ENCODE measurements at places on chromosomes 7 and 10. TPM values are rescaled to one million over a fixed set of nuclear protein-coding genes. Genes with fewer than 3 reads are reported as not detected.

DNA sequence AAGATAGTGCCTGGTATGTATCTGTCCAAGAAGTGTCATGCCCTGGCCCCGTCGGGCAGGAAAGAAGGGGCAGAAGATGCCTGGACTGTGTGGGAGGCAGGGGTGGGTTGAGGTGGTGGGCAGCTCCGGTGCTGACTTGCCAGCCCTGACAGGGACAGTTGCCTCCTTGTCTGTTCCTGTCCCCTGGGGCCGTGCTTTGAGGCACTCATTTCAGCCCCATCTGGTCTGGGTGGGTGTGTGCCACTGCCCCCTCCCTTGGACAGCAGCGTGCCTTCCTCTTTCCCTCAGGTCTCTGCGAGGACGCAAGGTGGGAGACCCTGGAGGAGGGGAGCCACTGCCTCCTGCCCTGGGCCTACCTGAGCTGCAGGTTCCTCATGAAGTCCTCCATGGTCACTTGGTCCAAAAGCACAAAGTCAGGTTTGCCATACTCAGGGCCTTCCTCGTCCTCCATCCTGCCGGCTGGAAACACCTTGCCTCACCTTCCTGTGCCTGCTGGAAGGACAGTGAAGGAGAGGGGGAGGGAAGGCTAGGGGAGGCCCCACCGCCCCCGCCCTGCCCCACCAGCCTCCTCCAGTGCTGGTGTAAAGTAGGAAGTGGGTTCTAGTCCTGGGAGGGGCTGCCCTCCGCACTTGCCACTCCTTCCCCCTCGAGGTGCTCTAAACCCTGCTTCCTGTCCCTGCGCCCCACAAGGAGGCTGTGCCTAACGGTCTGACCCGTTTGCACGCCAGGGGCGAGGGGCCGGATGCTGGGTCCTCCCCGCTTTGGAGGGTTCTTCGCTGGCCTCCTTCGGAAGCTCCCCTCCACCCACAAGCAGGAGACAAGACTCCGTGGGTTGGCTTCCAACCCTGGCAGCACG is at the start of gene MYO1G:
Gene MYO1G, minus strand, starts transcription at position 505 of the 856 bp plus-strand sequence. Its CDS starts 54 bp downstream, at position 451.
- no peak within 1 kb of the TSS for H3K27ac ChIP-seq
- no peaks in the 10 kb centered on the region for H3K4me1 ChIP-seq
- no peaks in the 10 kb centered on the region for H3K27me3 ChIP-seq
- peak; percentile 36 for DNase-seq
- H3K4me3 ChIP-seq = no peak within 1 kb of the TSS
- H3K36me3 ChIP-seq = peaks cover under 1% of the 10 kb centered on the region

DNA sequence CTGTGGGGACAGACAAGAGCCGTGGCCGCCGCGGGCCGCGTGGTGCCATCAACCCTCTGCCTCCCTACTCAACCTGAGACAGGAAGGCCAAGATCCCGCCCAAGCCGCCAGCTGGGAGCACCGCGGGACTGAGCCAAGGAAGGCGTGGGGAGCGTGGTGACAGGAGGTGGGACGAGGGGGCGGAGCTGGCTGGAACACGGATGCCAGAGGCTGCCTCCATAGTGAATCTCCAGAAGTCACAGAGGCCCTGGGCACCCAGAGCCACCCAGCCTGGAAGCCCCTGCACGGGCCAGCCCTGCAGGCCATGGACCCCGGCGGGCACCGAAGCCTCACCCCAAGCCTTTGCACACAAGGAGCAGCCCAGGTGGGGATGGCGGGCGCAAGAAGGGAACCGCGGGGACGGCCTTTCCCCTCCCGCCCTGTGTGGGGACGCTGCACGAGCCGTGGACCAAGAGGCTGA is 18.1 kb upstream of the DPYSL4 start:
- no peaks in the 10 kb centered on the region for H3K27me3 ChIP-seq
- no peaks in the 10 kb centered on the region for H3K36me3 ChIP-seq
- H3K27ac ChIP-seq = no peak overlapping the region
- no peak overlapping the region for H3K4me3 ChIP-seq
- no peak for DNase-seq

GRCh38 chr7:88217675-88218428 is 2.0 kb downstream of the SRI start:
- H3K27ac ChIP-seq = no peak overlapping the region
- H3K4me1 ChIP-seq = peaks cover 2% of the 10 kb centered on the region
- H3K36me3 ChIP-seq = peaks cover 6% of the 10 kb centered on the region
- no peak for DNase-seq

GRCh38 chr10:11141571-11142091 is 124.0 kb downstream of the CELF2 start:
- H3K27me3 ChIP-seq = no peaks in the 10 kb centered on the region
- H3K36me3 ChIP-seq = no peaks in the 10 kb centered on the region
- DNase-seq = no peak

GRCh38 chr10:123019941-123020703 is 11.3 kb downstream of the ACADSB start:
- H3K27ac ChIP-seq = no peak overlapping the region
- no peak overlapping the region for H3K4me3 ChIP-seq
- no peaks in the 10 kb centered on the region for H3K36me3 ChIP-seq
- DNase-seq = no peak
- H3K4me1 ChIP-seq = no peaks in the 10 kb centered on the region
- H3K27me3 ChIP-seq = no peaks in the 10 kb centered on the region

DNA sequence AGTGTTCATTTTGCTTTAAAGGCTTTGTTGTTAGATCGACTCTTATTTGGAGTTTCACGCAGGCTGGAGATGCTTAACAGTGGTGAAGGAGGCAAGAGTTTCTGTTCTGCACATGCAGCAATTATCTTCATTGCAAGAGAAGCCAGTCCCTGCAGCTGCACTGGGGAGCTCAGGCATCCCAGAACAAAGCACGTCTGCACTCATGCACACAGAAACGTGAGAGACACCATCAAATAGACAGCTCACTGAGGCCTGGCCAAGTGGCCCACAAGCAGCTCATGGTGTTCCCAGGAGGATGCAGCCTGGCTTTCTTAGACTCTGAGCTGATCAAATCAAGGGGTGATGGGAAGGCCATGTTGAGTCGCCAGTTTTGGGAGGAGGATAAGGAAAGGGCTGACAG is 246.1 kb downstream of the CREB5 start:
- H3K27me3 ChIP-seq = no peaks in the 10 kb centered on the region
- no peak for DNase-seq
- H3K36me3 ChIP-seq = no peaks in the 10 kb centered on the region

DNA sequence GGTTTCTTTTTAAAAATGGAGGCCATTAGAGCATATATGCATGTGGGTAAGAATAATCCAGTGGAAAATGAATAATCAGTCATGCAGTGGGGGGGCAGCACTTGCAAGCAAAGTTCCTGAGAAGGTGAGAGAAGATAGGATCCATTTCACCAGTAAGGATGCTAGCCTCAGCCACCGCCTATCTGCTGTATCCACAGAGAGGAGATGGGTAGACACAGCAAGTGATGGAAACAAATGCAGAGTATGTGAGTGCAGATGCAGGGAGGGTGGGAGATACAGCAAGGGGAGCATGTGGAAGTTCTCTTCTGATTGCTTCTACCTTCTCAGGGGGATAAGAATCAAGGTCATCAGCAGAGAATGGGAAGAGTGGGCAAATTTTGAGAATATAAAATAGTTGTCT is 171.4 kb upstream of the PDE1C start:
- no peak overlapping the region for H3K4me3 ChIP-seq
- no peak for DNase-seq
- no peaks in the 10 kb centered on the region for H3K36me3 ChIP-seq
- H3K27ac ChIP-seq = no peak overlapping the region

DNA sequence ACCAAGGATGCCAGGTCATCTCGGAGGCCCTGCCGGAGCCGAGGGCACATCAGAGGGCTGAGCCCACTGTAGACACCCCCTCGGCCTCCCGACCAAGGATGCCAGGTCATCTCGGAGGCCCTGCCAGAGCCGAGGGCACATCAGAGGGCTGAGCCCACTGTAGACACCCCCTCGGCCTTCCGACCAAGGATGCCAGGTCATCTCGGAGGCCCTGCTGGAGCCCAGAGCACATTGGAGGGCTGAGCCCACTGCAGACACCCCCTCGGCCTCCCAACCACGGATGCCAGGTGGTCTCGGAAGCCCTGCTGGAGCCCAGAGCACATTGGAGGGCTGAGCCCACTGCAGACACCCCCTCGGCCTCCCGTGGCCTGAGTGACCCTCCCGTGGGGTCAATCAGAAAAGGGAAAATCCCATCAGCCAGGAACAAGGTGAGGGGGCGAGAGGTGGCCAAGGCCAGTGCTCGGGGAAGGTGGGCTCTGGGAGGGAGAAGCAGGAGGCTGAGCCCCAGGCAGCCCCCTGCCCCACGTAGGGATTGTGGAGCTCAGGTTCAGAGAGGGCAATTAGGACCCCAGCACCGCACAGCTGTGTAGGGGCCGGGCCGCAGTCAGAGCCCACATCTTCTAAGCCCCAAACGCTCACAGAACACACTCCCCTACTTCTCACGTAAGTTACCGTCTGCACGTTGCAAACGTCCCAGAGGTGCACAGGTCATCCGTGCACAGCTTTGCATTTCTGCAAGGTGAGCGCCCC is 37.6 kb upstream of the FOXL3 start:
- no peaks in the 10 kb centered on the region for H3K36me3 ChIP-seq
- no peak overlapping the region for H3K4me3 ChIP-seq
- H3K27me3 ChIP-seq = no peaks in the 10 kb centered on the region
- peaks cover 4% of the 10 kb centered on the region for H3K4me1 ChIP-seq
- peak overlapping the region; percentile 64 for H3K27ac ChIP-seq

GRCh38 chr7:66859794-66860645 is 61.0 kb upstream of the TMEM248 start:
- H3K4me3 ChIP-seq = no peak overlapping the region
- H3K36me3 ChIP-seq = no peaks in the 10 kb centered on the region
- DNase-seq = peak; percentile 63

- no peak overlapping the region for H3K4me3 ChIP-seq
- no peaks in the 10 kb centered on the region for H3K4me1 ChIP-seq
- peaks cover 3% of the 10 kb centered on the region for H3K27me3 ChIP-seq
- H3K27ac ChIP-seq = no peak overlapping the region
Observed at GRCh38 chr10:128144547-128144946, 18.3 kb upstream of the MKI67 start.

PKD2L1 gene
- total RNA-seq = not detected

HPSE2 gene
- not detected for total RNA-seq

HOXA4 gene
- 4.2 TPM for total RNA-seq

KLF14 gene
- total RNA-seq = 0.41 TPM

PPP3CB gene
- 91.6 TPM for total RNA-seq

NODAL gene
- not detected for total RNA-seq

GRCh38 chr10:104796823-104797222 is 155.7 kb downstream of the SORCS3 start:
- no peak overlapping the region for H3K4me3 ChIP-seq
- no peaks in the 10 kb centered on the region for H3K27me3 ChIP-seq
- no peaks in the 10 kb centered on the region for H3K4me1 ChIP-seq
- no peaks in the 10 kb centered on the region for H3K36me3 ChIP-seq
- no peak for DNase-seq
- no peak overlapping the region for H3K27ac ChIP-seq

ST8SIA6 gene
- total RNA-seq = 0.29 TPM

- H3K36me3 ChIP-seq = no peaks in the 10 kb centered on the region
- H3K27ac ChIP-seq = peak overlapping the region; percentile 25
- peak; percentile 61 for DNase-seq
- H3K4me1 ChIP-seq = no peaks in the 10 kb centered on the region
- H3K4me3 ChIP-seq = no peak overlapping the region
- no peaks in the 10 kb centered on the region for H3K27me3 ChIP-seq
Observed at GRCh38 chr7:137454767-137455166, 111.2 kb upstream of the PTN start.

DNA sequence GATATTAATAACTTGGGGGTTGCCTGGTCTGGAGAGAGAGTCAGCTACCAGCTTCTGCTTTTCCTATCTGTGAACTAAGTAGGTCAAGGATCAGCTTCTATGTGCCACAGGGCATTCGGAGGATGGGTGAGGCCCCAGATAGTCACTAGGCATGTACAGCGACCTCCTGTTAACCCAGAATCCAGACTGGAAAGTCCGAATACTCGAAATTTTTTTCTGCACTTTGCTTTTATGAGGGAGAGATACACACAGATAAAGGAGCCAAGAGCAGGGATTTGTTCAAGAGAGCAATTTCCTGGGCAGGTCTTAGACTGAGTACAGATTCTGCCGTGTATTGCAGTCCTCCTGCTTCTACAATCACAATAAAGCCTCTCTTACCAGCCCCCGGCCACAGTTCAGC is 54.2 kb downstream of the EMX2 start:
- no peaks in the 10 kb centered on the region for H3K4me1 ChIP-seq
- H3K27me3 ChIP-seq = no peaks in the 10 kb centered on the region
- no peaks in the 10 kb centered on the region for H3K36me3 ChIP-seq

DNA sequence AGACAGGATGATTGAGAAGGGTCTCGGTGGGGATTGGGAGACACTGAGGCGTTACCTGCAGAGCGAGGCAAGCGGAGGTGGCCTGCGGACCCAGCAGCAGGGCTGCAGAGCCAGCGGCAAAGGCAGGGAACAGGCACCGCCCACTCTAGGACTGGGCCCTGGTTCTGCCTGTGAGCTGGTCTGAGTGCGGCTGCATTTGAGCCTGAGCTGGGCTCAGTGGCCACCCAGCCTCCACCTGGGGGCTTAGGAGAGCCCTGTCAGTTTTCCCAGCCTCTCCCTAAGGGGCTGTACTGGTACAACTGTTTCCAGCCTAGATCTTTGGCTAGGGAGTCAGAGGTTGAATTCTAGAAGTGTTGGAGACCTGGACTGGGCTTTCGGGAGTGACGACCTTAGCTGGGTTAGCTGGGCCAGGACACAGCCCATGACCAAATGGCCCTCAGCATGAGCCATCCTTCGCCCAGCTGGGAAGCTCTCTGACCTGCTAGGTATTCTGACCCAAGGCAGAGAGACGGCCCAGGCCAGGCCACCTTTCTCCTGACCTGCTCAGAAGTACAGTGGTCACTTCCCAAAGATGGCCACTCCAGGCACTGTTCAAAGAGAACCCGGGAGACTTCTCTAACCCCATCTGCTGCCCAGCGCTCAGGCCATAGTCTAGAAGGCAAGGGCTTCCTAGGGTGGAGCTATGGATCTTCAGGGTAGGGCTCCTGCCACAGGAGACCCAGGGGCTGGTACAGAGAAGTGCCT is 64.9 kb downstream of the PAX2 start:
- peaks cover 35% of the 10 kb centered on the region for H3K27me3 ChIP-seq
- no peak overlapping the region for H3K4me3 ChIP-seq
- no peaks in the 10 kb centered on the region for H3K36me3 ChIP-seq
- no peaks in the 10 kb centered on the region for H3K4me1 ChIP-seq
- DNase-seq = no peak

OR2AE1 gene
- not detected for total RNA-seq

DNA sequence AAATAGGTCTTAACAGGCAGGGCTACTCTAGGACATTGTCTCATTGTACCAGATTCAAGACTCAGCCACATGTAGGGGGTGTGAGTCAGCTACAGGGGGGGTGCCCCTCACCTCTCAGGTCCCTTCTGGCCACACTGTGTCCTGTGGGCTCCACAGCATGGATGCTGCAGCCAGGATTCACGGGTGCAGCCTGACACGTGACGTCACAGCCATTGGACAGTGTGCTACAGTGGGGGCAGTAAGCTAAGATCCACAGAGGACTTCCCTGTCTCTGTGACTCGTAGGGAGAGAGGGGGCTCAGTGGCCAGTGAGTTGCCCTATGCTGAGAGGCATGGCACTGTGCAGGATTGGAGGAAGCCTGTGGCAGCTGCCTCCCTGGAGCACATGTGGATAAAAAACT is 77.9 kb downstream of the TMEM178B start:
- no peaks in the 10 kb centered on the region for H3K4me1 ChIP-seq
- H3K4me3 ChIP-seq = no peak overlapping the region
- H3K27me3 ChIP-seq = no peaks in the 10 kb centered on the region
- H3K36me3 ChIP-seq = no peaks in the 10 kb centered on the region
- H3K27ac ChIP-seq = no peak overlapping the region

ESYT2 gene
- 67.5 TPM for total RNA-seq
